ENCODE measurements at places on chromosomes 4 and X.

- DNase-seq = no peak
Observed at GRCh38 chr4:99664716-99665115, 7.1 kb upstream of the C4orf54 start.

DNA sequence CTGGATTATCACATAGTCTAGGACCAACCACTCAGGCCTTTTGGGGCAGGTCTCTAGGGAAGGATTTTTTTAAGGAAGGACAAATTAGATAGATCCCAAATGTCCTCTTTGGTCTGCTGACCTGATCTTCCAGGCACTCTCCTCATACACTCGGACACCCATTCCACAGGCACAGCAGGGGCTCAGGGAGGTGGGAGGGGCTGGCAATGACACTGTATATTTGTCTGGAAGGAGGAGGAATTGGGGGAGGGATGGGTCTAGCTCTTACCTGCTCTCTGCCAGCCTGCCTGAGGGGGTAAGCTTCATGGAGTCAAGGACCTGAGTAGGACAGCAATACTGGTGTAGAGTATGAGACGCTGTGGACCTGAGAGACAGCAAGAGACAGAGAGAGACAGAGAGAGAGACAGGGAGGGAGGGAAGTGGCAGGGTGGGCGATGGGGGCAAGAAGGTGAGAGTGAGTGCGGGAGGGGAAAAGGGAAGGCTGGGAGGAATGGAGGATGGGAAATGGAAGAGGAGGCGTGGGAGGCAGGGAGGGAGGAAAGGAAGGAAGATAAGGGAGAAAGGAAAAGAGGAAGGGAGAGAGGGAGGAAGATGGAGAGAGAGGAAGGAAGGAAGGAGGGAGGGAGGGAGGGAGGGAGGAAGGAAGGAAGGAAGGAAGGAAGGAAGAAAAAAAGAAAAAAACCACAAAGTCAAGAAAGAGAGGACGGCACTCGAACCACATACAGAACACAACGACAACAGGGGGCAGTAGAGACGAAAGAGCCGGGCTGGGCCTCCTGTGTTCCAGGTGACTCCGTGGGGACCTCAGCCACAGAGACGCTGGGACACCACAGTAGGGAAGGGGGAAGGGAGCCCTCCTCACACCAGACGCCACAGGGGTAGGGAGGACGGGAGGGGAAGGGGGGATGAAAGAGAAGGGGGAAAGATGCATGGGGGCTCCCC, 1.8 kb downstream of the IQSEC2 start:
- DNase-seq = no peak

- DNase-seq = no peak
Observed at GRCh38 chr4:7854697-7855370, 84.8 kb downstream of the AFAP1 start.

DNA sequence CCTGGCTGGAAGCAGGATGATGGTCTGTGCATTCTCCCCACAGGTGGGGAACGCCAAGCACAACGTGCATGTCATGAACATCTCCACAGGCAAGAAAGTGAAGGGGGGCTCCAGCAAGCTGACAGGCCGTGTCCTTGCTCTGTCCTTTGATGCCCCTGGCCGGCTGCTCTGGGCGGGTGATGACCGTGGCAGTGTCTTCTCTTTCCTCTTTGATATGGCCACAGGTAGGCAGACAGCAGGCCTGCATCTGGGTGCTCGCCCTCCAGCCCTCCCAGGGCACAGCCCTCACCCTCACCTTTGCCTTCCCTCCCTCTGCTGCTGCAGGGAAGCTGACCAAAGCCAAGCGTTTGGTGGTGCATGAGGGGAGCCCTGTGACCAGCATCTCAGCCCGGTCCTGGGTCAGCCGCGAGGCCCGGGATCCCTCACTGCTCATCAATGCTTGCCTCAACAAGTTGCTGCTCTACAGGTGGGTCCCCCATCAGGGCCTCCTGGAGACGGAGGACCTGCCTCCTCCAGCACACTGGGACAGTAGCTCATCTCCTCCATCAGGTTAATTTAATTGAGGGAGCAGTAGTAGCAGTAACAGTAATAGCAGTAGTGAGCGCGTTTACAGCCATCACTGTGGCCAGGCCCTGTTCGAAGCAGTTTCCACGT, 4.6 kb downstream of the WDR13 start:
- no peak for DNase-seq

GRCh38 chr4:82519776-82520175, 42.0 kb downstream of the TMEM150C start:
- no peak for DNase-seq

GRCh38 chrX:150768580-150769190, 75.5 kb downstream of the MTMR1 start:
- no peak for DNase-seq

GRCh38 chr4:89788206-89789072, 48.5 kb downstream of the SNCA start:
- DNase-seq = no peak

GRCh38 chr4:180156684-180157083, 2086.5 kb upstream of the TENM3 start:
- DNase-seq = no peak

- DNase-seq = no peak
Observed at GRCh38 chr4:183429489-183429888, 14.9 kb upstream of the CDKN2AIP start.

DNA sequence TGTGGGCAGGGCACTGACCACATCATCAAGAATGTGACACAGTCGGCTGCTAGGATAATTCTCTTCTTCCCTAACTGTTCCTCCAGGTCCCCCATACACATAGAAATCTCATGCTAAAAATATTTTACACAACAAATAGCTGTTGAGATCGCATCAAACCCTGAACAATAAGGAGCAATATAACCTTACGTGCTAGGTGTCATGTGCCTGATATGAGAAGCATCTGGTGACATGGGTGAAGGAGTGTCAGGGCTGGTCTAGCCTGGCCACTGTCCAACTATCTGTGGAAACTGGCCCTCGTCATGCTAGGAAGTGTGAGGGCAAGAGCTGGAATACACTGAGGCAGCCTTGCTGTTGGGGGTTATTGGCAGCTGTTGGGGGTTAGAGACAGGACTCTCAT, 167.3 kb upstream of the PGRMC2 start:
- DNase-seq = no peak

- no peak for DNase-seq
Observed at GRCh38 chr4:59223292-59223941, 1976.7 kb upstream of the ADGRL3 start.

GRCh38 chrX:70219938-70220764, 14.3 kb upstream of the AWAT1 start:
- DNase-seq = no peak

DNA sequence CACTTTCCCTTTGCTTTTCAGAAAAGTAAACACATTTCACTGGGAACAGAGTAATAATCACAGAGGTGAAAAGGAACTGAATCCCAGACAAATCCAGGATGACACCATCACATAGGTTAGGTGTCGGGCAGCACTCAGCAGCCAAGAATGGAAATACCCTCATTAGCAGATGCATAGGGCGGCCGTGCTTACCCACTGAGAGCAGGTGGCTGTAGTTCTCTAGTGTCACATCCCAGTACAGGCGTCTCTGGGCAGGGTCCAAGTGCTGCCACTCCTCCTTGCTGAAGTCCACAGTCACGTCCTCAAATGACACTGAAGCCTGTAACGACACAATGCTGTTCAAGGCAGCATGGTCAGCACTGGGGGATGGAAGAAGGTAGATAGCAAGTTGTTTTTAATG, 26.9 kb downstream of the ZNF41 start:
- DNase-seq = no peak

DNA sequence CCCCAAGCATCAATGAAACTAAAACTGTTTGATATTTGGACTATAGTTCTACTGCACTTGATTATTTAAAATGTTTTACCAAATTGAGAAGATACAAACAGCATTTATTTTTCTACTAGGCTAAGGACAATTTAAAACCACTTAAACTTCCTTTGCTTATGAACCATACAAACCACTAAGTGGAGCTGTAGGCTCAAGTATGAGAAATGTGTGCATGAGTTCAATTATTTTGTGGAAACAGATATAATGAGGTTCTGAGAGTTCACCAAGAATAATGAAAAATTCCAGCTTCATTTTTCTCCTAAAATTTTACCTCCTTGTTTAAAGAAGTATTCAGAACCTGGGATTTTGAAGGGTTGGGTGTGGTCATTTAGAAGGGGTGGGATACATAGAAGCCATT, 63.1 kb downstream of the SERPINA7 start:
- DNase-seq = no peak

DNA sequence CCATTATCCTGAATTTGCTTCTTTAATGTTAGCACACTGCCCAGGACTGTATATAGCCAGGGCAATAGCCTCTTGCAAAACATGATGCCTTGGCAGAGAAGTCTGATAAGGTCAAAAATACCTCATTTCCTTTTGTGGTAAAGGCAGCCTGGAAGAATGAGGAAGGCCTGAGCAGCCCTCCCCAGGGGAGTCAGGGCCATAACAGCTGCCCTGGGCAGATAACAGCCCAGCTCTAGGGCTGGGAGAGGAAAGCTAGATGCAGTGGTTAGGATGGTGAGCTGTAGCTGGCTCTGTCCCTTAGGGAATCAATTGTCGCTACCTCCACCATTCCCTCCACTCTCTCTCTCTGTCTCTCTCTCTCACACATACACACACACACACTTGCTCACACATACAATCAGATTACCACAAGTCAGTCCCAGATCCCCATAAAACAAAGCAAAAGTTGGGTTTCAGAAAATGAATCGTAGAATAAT, 29.2 kb downstream of the EFHC2 start:
- DNase-seq = no peak

GRCh38 chrX:85026170-85026569, 22.5 kb downstream of the APOOL start:
- DNase-seq = no peak

DNA sequence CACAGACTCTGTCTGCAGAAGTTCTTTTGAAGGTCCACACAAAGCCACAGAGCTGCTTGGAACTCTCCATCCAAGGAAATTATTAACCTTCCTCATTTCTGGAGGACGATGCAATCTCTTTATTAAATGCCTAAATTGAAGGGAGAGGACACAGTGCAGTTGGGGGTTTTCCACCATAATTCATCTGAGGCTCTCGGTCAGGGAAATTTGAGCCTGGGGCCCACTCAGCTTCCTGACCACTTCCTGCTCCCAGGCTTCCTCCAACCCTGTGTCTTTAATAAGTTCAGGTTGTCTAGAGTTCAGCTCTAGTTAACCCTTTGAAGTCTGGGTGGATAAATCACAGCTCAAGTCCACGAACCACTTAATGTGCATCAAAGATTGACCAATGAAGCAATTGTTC, 58.5 kb downstream of the PRPS1 start:
- no peak for DNase-seq

DNA sequence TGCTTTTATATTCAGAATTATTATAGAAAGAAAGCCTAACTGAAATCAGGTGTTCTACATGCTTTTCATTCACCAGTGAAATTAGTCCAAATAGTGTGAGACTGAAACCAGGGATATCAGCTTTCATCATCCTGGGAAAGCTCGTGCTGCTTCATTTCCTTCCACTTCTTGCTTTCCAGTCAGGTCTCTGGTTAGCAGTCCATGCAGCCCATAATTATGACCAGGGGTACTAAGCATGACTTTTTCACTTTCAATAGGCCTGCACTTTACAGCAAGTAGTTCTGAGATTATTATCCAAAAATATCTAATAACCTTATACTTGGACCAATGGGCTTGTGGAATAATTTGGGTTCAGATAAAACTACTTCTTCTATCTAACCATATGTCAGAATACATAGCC, 673.2 kb upstream of the MAGEB2 start:
- DNase-seq = no peak

DNA sequence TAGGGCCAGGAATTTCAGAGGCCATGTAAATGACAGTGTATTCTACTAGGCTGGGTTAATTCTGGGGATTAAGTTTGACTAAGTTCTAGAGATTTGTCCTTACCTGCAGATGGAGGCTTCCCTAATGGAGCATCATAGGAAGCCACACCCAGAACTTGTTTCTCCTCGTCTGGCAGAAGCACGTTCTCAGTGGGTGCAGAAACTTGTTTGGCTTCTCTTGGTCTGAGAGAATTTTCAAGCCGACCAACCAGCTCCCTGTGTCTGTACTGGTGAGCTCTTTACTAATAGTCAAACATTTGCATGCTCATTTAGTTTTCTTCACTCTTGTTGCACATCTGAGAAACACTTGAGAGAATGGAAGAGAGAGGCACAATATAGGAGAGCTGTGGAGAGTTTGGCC, 907 bp upstream of the ATP10D start:
- DNase-seq = no peak

DNA sequence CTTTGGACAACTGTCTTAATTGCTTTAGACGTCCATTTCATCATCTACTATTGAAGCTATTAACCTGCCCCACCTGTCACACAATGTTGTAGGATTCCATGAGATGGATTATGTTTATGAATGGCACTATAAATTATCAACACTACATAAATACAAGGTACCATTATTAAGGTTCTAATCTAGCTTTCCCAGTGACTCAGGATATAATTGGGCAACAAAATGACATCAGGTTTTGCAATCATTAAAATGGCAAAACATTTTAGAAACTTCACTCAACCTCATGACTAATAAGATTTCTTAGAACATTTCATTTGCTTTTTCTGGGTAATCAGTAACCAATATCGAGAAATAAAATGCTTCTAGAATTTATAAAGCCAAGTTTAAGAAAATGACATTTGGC, 9.2 kb downstream of the HOPX start:
- no peak for DNase-seq

- no peak for DNase-seq
Observed at GRCh38 chr4:10893395-10893794, 208.8 kb upstream of the CLNK start.

DNA sequence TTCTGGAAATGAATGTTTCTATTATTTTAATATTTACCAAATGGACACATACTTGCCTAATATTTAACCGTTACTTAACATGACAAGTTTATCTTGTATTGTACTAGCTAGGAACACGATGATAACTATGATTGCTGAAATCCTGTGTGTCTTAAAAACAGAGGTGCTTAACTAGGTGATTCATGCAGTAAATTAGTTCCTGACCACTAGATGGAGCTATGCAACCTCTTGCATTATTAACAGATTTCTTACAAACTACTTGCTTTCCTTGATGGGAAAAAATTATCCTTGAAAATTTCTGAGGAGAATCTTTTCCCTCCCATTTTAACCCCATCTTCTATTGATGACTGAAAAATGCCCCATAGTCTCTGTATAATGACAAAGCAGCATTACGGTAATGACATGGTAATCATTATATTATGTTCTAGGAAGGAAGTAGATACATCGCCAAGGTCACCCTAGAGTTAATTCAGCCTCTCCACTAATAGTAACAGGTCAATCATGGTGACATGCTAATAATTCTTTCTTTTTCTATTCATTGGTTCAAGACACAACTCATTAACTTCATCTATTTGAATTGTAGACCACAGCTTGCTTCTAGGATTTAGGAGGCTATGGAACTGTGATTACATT, 844.2 kb downstream of the RAPGEF2 start:
- DNase-seq = no peak

- no peak for DNase-seq
Observed at GRCh38 chr4:7434766-7435150, at the start of gene PSAPL1. TSS of gene PSAPL1 (minus strand) at chr4:7434930. CDS start at chr4:7434879, 51 bp downstream.

DNA sequence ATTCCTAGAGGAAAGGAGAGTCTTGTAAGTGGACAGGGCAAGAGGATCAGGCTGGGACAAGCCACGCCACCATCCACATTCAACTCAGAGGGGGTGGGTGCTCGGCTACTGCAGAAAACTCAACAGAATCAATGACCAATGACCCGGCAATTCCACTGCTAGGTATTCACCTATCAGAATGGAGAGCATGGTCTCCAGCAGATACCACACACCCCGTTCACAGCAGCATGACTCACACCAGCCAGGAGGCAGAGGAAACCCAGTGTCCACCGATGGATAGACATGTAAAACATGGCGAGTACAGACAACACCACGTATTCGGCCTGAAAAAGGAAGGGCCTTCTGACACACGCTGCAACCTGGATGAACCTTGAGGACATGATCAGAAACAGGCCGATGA, 175.9 kb downstream of the AFAP1 start:
- no peak for DNase-seq

Measured in activated CD4-positive, CD25-positive, alpha-beta regulatory T cell treated with anti-CD3 and anti-CD28 coated beads, Interleukin-2, amount 50 U/mL, for 72 hours (primary cell).